ENCODE measurements at places on chromosomes 4 and X.

GRCh38 chrX:111352424-111352823, 59.6 kb downstream of the DCX start:
- no peaks in the 10 kb centered on the region for H3K27me3 ChIP-seq
- DNase-seq = no peak
- no peaks in the 10 kb centered on the region for H3K4me1 ChIP-seq
- H3K36me3 ChIP-seq = no peaks in the 10 kb centered on the region
- no peak overlapping the region for H3K27ac ChIP-seq

DNA sequence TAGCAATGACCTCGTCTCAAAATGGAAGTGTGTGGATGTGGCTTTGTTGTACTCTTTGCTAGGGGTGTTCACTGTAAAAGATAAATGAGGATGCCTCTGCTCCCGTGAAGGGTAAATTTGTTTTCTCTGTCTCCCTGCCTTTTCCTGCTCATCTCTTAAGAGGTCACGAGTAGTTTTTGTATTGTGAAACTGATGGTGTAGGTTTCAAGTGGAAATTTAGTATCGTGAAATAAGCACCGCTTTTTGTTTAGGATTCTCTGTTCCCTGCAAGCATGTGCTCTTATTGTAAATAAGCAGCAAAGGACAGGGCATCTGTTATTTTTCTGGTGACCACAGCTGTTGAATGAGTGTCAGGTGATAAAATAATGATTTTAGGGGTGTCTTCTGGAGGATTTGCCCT, 104.6 kb downstream of the PHEX start:
- no peaks in the 10 kb centered on the region for H3K36me3 ChIP-seq
- DNase-seq = no peak
- H3K4me3 ChIP-seq = no peak overlapping the region
- no peaks in the 10 kb centered on the region for H3K4me1 ChIP-seq
- no peaks in the 10 kb centered on the region for H3K27me3 ChIP-seq
- H3K27ac ChIP-seq = no peak overlapping the region

DNA sequence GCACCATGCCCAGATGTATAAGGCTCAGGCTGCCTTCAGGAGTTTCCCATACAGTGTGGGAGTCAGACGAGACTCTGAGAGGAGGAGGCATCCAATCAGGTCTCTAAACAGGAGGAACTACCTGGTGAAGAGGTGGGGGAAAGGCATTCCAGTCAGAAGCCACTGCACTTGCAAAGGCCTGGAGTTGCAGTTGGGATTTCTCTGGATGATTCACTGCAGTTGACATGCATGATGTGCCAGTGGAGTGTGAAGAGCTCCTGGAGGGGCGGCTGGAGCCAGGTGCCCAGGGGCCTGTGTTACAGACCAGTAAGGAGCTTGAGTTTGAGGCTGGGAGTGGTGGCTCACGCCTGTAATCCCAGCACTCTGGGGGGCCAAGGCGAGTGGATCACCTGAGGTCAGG, 339.1 kb downstream of the ARHGAP10 start:
- H3K4me1 ChIP-seq = no peaks in the 10 kb centered on the region
- no peaks in the 10 kb centered on the region for H3K27me3 ChIP-seq
- H3K4me3 ChIP-seq = no peak overlapping the region
- no peak overlapping the region for H3K27ac ChIP-seq
- H3K36me3 ChIP-seq = no peaks in the 10 kb centered on the region

DNA sequence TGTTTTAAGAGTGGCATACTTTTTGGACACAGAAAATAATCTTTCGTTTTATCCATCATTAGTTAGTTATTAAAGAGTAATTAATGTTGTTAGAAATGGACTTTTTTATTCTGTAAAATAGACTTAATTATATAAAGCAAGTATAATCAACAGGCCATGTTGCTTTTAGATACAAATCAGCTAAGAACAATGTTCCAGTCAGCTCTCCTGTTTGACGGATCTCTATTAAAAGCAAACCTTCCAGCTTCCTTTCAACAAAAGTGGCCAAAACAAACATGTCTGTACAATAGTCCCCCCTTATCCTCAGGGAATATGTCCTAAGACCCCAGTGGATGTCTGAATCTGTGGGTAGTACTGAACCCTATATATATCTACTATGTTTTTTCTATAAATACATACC, 4.9 kb upstream of the SLC10A4 start:
- no peak overlapping the region for H3K27ac ChIP-seq
- peaks cover 9% of the 10 kb centered on the region for H3K27me3 ChIP-seq

GRCh38 chr4:89757154-89757719, 79.7 kb downstream of the SNCA start:
- no peak for DNase-seq
- peaks cover 2% of the 10 kb centered on the region for H3K4me1 ChIP-seq
- H3K27me3 ChIP-seq = no peaks in the 10 kb centered on the region
- no peak overlapping the region for H3K27ac ChIP-seq
- no peaks in the 10 kb centered on the region for H3K36me3 ChIP-seq
- H3K4me3 ChIP-seq = no peak overlapping the region

DNA sequence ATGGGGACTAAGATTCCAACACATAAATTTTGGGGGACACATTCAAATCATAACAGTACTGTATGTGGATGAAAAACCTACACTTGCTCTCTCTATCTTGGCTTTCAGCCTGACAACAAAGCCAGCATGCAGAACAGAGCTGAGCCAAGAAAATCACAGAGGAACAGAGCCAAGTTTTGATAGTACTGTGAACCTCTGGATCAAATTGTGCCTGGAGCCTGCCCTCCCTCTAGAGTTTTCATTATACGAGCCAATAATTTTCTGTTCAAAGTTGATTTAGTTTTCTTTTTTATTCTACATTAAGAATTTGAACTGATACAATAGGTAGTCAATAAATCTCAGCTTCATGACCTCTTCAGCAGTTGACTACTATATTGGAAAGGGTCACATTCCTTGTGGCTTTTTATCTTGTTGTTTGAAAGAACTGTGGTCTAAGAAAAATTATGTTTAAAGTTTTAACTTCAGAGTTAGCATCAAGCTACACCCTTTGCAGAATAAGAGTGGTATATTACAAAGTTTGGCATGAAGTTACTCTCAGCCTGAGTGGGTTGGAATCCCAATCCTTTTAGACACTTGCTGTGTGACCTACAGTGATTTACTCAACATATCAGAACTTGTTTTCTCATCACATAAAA, 31.1 kb downstream of the GRID2 start:
- H3K36me3 ChIP-seq = no peaks in the 10 kb centered on the region
- H3K4me1 ChIP-seq = no peaks in the 10 kb centered on the region
- DNase-seq = no peak

GRCh38 chrX:11499076-11500044, 166.4 kb downstream of the ARHGAP6 start:
- no peaks in the 10 kb centered on the region for H3K4me1 ChIP-seq
- no peaks in the 10 kb centered on the region for H3K36me3 ChIP-seq
- H3K27me3 ChIP-seq = no peaks in the 10 kb centered on the region
- no peak overlapping the region for H3K4me3 ChIP-seq
- H3K27ac ChIP-seq = no peak overlapping the region

DNA sequence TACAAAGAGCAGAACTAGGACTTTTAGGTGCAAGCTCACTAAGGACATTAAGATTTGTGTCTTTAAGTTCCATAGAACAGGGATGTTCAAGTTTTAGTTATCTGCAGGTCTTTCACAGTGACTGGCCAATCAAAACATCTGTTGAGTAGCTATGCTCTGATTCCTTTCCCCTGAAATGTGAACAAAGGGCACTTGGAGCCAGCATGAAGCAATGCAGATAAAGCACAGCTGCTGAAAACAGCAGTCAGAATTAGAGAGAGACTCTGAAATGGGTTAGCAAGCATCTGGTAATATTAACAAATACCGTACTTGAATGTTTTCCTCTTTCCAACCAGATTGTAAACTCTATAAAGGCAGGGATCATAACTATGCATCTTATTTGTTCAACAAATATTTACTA, 276.9 kb downstream of the RAB28 start:
- H3K27me3 ChIP-seq = no peaks in the 10 kb centered on the region
- H3K27ac ChIP-seq = no peak overlapping the region
- H3K4me1 ChIP-seq = no peaks in the 10 kb centered on the region
- DNase-seq = no peak
- H3K36me3 ChIP-seq = no peaks in the 10 kb centered on the region

GRCh38 chr4:185702147-185702663, 109.8 kb downstream of the SORBS2 start:
- no peaks in the 10 kb centered on the region for H3K27me3 ChIP-seq
- no peak overlapping the region for H3K27ac ChIP-seq
- no peaks in the 10 kb centered on the region for H3K36me3 ChIP-seq
- H3K4me1 ChIP-seq = no peaks in the 10 kb centered on the region
- no peak overlapping the region for H3K4me3 ChIP-seq
- DNase-seq = no peak

DNA sequence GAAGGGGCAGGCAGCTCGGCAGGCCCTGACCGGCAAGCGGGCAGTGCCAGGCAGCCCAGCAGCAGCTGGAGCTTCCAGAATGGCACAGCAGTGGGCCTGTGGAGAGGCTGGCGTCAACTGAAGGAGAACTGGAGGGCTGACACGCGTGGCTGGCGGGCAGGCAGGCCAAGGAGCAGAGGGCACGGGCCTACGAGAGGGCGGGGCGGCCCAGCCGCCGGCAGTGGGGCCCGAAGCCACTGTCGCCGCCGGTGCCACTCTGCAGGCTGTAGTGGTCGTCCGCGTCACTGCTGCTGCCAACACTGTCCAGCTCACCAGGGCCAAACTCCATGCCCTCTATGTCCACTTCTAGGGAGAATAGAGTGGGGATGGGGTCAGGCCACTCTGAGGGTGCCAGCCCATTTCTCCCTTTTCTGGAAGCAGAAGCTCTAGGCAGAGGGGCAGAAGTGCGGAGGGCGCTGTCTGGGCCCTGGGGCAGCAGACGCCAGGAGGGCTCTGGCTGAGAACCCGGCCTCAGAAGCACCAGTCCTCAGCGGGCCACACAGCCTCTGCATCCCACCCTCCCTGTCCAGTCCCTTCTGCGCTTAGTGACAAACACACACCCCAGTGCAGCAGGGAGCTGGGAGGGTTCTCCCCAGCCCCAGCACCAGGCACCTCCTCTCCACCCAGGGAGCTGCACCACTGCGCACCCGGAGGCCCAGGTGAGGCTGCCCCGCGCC, 8.6 kb upstream of the HAUS3 start:
- H3K4me1 ChIP-seq = no peaks in the 10 kb centered on the region
- H3K4me3 ChIP-seq = no peak overlapping the region
- H3K27ac ChIP-seq = no peak overlapping the region
